ENCODE measurements at places on chromosomes 7 and 10.
A peak's percentile ranks its signal among the peaks of the same experiment; 100 is the strongest.

DNA sequence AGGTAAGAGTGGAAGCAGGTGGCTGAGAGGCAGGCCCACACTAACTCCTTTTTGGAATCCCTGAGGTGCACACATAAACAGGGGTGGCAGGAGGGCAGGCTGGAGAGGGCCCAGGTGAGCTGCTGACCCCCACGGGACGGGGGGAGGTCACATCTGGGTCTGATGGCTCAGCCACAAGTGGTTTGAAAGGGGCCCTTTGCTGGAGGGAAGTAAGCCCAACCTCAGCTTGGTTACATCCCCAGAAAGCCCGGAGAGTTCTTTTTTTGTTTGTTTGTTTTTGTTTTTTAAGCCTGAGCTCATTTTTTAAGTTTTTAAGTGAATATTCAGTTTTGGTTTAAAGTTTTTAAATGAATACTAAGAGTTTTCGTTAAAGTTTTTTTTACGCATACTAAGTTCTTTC lies 72.8 kb upstream of the CUX1 start:
- H3K27me3 ChIP-seq = peaks cover 10% of the 10 kb centered on the region
- DNase-seq = no peak
- no peaks in the 10 kb centered on the region for H3K36me3 ChIP-seq
- peaks cover 5% of the 10 kb centered on the region for H3K4me1 ChIP-seq
- H3K27ac ChIP-seq = no peak overlapping the region

DNA sequence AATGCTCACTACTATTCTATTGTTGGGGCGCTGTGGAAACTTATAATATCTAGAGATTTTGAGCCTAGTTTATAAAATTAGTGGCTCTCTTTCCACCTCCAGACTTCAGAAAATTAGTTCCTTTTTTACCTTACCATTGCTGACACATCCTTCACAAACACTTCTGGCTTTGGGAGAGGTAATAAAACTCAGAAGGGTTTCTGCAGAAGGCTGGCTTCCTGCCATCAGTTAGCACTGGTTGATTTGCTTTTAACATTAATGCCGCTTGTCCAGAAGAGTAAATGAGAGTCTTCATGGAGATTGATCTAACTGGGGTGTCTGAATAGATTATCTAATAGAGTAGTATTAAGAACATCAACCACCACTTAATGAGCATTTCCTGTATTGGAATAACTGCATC lies 20.3 kb downstream of the ACSM6 start:
- peaks cover 17% of the 10 kb centered on the region for H3K4me1 ChIP-seq
- H3K36me3 ChIP-seq = no peaks in the 10 kb centered on the region
- no peak for DNase-seq
- H3K4me3 ChIP-seq = no peak overlapping the region
- H3K27ac ChIP-seq = no peak overlapping the region

GRCh38 chr7:1090686-1091643 lies 3.1 kb downstream of the GPER1 start:
- H3K27ac ChIP-seq = no peak overlapping the region
- H3K4me1 ChIP-seq = peaks cover 43% of the 10 kb centered on the region
- peak; percentile 25 for DNase-seq
- no peak overlapping the region for H3K4me3 ChIP-seq

GRCh38 chr10:71448146-71448545 lies 51.4 kb downstream of the CDH23 start:
- DNase-seq = no peak
- H3K36me3 ChIP-seq = no peaks in the 10 kb centered on the region
- H3K27ac ChIP-seq = no peak overlapping the region
- no peak overlapping the region for H3K4me3 ChIP-seq

DNA sequence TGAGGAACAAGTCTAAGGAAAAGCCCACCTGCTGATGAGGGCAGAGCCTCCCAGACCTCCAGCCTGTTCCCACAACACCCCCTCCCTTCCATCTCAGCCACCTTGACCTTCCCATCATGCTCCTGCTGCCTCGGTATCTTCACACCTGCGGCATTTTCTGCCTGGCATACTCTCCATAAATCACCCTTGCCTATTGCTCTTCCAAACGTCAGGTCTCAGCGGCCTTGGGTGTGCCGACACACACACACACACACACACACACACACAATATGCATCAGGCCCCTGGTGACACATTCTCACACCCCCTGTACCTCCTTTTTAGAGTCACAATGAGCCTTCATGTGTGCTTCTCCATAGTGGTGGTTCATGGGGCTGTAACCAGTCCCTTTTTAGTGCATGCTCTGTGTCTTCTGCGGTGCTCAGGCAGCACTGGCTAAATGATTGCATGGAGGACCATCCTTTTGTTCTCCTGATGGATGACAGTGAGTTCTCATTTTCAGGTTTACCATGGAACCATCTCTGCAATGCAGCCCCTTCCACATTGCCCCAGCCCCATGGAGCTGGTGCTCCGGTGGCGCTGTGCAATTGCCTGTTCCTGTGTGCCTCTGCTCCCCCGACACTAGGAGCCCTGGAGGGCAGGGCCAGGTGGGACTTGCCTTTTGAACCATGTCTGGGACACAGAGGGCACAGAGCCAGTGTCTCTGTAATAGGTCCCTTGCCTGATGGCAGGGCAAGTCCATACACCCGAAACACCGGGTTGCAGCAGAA lies 4.5 kb downstream of the ADIRF start:
- no peaks in the 10 kb centered on the region for H3K36me3 ChIP-seq
- H3K27me3 ChIP-seq = no peaks in the 10 kb centered on the region
- H3K4me1 ChIP-seq = peaks cover 37% of the 10 kb centered on the region

- H3K36me3 ChIP-seq = no peaks in the 10 kb centered on the region
- no peaks in the 10 kb centered on the region for H3K4me1 ChIP-seq
- DNase-seq = no peak
- no peak overlapping the region for H3K4me3 ChIP-seq
Observed at GRCh38 chr7:158120716-158121115, 466.9 kb downstream of the PTPRN2 start.

GRCh38 chr10:77004917-77005564 lies 632.6 kb downstream of the KCNMA1 start:
- H3K4me1 ChIP-seq = no peaks in the 10 kb centered on the region
- no peaks in the 10 kb centered on the region for H3K36me3 ChIP-seq
- H3K27me3 ChIP-seq = no peaks in the 10 kb centered on the region
- DNase-seq = peak; percentile 41
- no peak overlapping the region for H3K4me3 ChIP-seq

DNA sequence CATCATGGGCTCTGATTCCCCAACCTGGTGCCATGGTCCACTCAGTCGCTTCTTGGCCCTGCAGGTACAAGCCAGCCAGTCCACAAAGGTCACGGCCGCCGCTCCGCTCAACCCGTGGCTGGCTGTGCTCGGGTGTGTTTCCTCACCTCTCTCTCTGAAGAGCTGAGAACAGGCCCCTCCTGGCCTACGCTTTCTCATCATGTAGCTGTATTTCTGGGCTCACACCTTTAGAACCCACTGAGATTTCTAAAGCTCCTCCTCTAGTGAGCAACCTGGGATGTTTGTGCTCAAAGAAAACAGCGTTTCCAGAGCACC lies 30.2 kb downstream of the PTPRN2 start:
- no peak overlapping the region for H3K4me3 ChIP-seq
- no peak overlapping the region for H3K27ac ChIP-seq
- no peaks in the 10 kb centered on the region for H3K27me3 ChIP-seq
- no peaks in the 10 kb centered on the region for H3K36me3 ChIP-seq
- H3K4me1 ChIP-seq = no peaks in the 10 kb centered on the region

GRCh38 chr7:129332254-129333035 lies 101.8 kb upstream of the STRIP2 start:
- peak overlapping the region; percentile 65 for H3K27ac ChIP-seq
- no peak overlapping the region for H3K4me3 ChIP-seq
- peaks cover 7% of the 10 kb centered on the region for H3K4me1 ChIP-seq
- H3K36me3 ChIP-seq = no peaks in the 10 kb centered on the region

GRCh38 chr7:51077987-51078370 lies 238.6 kb downstream of the COBL start:
- no peaks in the 10 kb centered on the region for H3K4me1 ChIP-seq
- no peak overlapping the region for H3K4me3 ChIP-seq
- no peak overlapping the region for H3K27ac ChIP-seq
- peaks cover 6% of the 10 kb centered on the region for H3K27me3 ChIP-seq

DNA sequence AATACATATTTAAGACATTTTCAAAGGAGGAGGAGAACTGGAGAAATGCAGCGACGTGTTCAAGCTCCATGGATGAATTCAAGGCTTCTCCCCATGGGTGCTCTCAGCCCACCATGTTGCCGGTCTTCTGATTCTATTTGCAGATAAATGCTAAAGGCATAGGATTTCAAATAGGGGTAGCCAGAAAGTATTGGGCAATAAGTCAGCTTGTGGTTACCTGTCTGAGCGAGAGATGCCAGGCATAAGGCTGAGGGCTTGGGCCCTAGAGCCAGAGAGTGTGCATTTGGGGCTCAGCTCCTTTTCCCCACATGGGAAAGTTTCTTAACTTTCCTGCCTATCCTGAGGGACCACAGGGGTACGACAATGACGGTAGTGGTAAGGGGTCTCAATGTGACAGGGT lies 180.0 kb downstream of the PARD3 start:
- DNase-seq = no peak
- no peaks in the 10 kb centered on the region for H3K36me3 ChIP-seq
- H3K4me1 ChIP-seq = no peaks in the 10 kb centered on the region
- H3K27me3 ChIP-seq = no peaks in the 10 kb centered on the region
- no peak overlapping the region for H3K4me3 ChIP-seq
- H3K27ac ChIP-seq = no peak overlapping the region

DNA sequence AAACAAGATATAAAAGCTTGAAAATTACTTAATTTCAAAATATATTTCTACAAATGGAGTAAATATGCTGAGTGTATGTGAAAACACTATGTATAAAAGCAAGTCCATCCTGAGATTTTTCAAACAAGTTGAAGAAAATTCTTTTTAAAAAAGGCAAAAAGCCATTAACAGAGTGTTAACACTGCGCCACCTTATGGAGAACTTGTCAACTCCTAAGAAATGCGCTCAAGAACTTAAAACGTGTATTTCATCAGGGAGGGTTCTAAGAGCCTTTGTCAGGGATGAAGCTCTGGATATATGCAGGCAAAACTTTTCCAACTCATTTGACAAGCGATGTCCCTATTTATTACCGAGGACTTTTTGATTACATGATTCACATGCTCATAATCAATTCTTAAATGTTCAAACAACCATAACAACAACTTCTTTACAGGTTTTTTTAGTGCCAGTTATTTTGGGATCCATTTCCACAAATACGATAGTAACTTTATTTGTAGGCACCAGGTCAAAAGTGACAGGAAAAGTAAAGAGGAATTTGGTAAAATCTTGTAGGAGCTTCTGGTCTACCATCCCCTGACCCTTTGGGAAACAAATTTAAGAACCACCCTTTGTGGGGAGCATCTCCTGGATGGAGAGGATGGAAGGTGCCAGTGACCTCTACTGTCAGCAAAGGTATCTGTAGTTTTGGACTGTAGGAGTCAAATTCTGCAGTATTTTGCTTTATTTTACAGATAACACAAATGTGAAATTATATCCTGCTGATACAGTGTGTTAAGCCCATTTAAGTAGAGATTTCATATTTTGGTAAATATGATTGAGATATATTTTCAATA lies 23.2 kb downstream of the CALCR start:
- H3K4me1 ChIP-seq = no peaks in the 10 kb centered on the region
- H3K27me3 ChIP-seq = peaks cover 8% of the 10 kb centered on the region
- DNase-seq = peak; percentile 27
- H3K27ac ChIP-seq = no peak overlapping the region
- no peaks in the 10 kb centered on the region for H3K36me3 ChIP-seq

- DNase-seq = peak; percentile 76
- no peak overlapping the region for H3K4me3 ChIP-seq
- no peak overlapping the region for H3K27ac ChIP-seq
- H3K27me3 ChIP-seq = peaks cover 10% of the 10 kb centered on the region
- H3K4me1 ChIP-seq = peaks cover 15% of the 10 kb centered on the region
Observed at GRCh38 chr7:94043299-94043698, 39.1 kb upstream of the BET1 start.

- no peak overlapping the region for H3K27ac ChIP-seq
- DNase-seq = no peak
- H3K36me3 ChIP-seq = no peaks in the 10 kb centered on the region
- no peaks in the 10 kb centered on the region for H3K27me3 ChIP-seq
- H3K4me3 ChIP-seq = no peak overlapping the region
Observed at GRCh38 chr10:91201213-91201996, 19.1 kb upstream of the PCGF5 start.

DNA sequence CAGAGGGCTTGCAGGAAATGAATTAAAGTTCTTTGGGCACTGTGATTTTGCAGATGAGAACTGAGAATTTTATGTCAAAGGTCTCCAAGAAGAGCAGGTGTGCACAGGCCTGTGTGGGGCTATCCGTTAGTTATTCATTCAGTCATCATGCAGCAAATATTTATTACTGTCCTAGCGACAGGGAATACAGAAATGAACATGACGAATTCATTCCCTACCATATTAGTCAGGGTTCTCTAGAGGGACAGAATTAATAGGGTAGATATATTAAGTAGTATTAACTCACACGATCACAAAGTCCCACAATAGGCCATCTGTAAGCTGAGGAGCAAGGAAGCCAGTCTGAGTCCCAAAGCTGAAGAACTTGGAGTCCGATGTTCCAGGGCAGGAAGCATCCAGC lies 2.9 kb upstream of the MMP21 start:
- no peaks in the 10 kb centered on the region for H3K36me3 ChIP-seq
- H3K4me1 ChIP-seq = no peaks in the 10 kb centered on the region
- H3K4me3 ChIP-seq = no peak overlapping the region
- H3K27ac ChIP-seq = no peak overlapping the region
- DNase-seq = no peak

All from astrocyte (in vitro differentiated cells and primary cell).